ENCODE measurements at places on chromosomes 16 and 17.

DNA sequence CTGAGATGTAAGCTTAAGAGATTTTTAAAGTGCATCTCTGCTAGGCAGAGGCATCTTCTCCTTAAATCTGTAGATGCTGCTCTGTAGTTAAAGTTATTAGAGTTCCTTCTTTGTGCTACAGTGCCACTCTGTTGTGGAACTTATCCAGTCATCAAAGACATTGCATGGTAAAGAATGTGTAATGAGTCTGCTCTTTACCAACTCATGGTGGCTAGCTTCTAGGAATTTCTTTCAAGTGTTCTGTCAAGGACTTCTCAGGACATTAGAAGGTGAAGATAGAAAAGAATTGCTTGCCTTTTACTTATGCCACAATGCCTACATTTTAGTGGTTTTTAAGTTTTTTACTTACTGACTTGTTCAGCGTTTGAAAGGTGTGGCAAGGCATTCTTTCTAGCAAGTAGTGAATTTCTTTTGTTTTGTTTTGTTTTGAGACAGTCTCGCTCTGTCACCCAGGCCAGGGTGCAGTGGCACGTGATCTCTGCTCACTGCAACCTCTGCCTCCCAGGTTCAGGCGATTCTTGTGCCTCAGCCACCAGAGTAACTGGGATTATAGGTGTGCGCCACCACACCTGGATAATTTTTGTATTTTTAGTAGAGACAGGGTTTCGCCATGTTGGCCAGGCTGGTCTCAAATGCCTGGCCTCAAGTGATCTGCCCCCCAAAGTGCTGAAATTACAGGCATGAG is 20.3 kb upstream of the ARL2BP start:
- DNase-seq = no peak

GRCh38 chr16:59213952-59214351 is 479.8 kb upstream of the GOT2 start:
- no peak for DNase-seq

GRCh38 chr16:59658572-59658971 is 924.5 kb upstream of the GOT2 start:
- DNase-seq = no peak

- no peak for DNase-seq
Observed at GRCh38 chr17:7444682-7445618, at the start of gene CHRNB1. Gene CHRNB1 (plus strand): TSS chr17:7445061. CDS start chr17:7445128, 67 bp downstream.

- DNase-seq = no peak
Observed at GRCh38 chr17:41535764-41536481, 7.8 kb upstream of the KRT19 start.

DNA sequence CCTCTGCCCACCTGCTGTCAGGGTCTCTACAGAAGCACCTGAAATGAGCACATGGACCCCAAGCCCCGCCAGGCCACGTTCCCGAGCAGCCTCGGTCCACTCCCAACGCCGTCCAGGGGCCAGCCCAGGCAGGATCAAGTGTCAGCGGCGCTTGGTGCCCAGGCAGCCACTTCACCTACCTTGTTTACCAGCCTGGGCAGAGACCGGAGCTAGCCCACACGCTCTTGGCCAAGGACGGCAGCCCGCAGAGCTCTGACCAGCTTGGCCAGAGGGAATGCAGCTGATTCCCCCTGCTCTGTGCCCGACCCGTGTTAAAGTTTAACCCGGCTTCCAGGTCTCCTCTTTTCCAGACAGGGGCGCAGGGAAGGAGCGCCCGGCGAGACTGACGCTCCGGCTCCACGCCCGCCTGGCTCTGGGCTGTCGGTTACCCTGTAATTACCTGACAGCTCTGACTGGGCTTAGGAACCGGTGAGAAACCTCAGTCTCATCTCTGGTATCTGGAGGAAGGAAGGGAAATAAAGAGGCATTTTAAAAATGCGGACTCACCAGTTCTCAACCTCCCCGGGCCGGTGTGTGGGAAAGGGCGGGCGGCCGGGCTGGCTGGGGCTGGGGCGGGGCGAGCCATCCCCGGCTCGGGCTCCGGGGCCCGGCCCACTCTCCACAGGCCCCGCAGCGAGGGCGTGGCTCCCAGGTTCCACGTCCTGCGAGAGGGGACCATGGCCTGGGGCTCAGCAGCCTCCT is 4.6 kb downstream of the KIFC3 start:
- DNase-seq = no peak
